ENCODE measurements at places on chromosomes 7 and 10.

DNA sequence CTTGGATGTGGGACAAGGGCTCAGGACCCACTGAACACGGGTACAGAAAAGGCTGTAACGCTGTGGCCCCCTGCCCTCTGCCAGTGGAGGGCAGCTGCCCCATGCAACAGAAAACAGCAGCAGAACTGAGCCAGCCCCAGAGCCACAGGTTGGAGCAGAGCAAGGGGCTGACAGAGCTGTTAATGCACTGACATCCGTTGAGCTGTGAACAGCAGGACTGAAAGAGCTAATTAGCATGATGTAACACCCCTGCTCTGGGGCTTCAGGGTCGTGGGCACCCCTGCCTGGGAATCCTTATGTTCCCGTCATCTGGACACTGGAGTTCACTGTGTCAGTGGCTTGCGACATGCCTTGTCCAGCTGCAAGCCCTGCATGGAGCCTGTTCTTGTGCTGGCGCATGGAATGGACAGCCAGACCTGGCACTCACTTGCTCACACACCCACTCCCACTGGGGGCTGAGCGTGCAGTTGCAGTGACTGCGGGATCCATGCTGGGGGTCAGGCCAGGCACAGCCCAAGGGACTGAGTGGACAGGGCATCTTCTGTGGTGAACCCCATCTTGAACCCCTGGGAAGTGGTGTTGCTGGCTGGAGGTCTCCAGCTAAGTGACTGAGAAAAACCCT is 293.7 kb downstream of the DNAJB9 start:
- no peak for DNase-seq

DNA sequence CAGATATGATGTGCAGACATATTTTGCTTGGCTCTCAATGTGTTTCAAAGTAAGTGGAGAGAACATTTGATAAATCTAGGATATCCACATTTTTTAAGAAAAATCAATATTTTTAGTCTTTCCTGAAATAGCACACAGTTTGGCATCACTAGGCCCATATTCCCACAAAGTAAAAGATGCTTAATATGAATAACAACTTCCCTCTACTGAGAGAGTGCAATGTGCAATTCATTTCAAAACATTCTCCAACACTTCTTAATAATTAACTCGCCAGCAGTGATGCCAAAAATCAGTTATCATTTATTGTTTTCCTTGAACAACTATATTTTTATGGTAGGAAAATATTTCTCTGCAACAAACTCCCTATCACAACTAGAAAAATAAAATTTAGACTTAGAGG is 800.2 kb upstream of the MBL2 start:
- DNase-seq, result no peak

- DNase-seq, result no peak
Observed at GRCh38 chr10:128883231-128884032, 583.6 kb upstream of the MGMT start.

GRCh38 chr10:73529089-73529832 is 33.4 kb upstream of the PPP3CB start:
- DNase-seq, result peak; percentile 11

- DNase-seq, result no peak
Observed at GRCh38 chr7:51251290-51251689, 65.3 kb downstream of the COBL start.

DNA sequence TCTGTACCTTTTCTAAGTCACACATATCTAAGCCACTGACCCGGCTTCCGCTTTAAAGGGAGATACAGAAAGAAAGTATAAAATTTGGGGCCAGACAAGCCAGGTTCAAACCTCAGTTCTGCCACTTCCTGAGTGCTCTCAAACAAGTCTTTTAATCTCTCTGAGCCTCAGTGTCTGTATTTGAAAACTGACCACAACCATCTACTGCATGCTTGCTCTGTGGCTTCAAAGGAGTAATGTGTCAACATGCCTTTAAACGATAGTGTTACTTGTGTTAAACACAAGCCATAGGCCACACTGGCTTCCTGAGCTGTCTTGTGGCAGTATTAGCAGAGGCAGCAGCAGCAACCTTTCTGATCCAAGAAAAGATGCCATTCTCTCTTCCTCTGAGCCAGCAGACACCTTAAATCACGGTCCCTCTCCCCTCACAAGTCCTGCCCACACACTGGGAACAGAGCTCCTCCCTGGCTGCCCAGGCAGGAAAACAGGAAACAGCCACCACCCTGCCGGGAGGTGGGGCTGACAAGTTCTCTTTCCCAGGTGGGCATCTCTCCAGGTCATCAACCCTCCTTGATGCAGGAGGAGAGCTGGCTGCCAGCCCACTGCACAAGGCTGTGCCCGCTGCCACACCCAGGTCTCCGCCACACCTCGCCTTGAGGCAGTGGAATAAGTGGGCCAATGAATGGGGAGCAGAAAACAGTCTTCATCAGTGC is 10.7 kb downstream of the HIP1 start:
- DNase-seq, result peak; percentile 18

GRCh38 chr10:124002391-124003069 is 90.9 kb downstream of the CHST15 start:
- DNase-seq, result no peak

DNA sequence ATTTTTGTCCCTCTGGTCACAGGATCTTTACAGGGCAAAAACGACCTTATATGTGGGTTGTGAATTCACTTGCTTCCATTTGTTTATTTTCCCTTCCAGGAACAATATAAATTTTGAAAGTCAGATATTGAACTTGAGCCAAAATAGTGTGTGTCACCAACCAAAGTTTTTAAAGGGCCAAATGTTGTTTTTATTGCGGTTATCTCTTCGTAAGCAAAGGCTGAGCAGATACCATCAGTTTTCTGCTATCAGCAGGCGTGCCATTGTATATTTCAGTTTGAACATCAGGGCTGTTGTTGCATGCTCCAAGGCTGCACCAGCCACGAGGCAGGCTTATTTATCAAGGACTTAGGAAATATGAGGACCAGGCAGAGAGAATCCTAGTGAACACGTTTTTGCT is 160.3 kb downstream of the PAXIP1 start:
- no peak for DNase-seq

GRCh38 chr7:4959306-4959705 is 319 bp upstream of the MMD2 start:
- DNase-seq, result no peak

- no peak for DNase-seq
Observed at GRCh38 chr10:30184397-30185033, 125.1 kb upstream of the JCAD start.

DNA sequence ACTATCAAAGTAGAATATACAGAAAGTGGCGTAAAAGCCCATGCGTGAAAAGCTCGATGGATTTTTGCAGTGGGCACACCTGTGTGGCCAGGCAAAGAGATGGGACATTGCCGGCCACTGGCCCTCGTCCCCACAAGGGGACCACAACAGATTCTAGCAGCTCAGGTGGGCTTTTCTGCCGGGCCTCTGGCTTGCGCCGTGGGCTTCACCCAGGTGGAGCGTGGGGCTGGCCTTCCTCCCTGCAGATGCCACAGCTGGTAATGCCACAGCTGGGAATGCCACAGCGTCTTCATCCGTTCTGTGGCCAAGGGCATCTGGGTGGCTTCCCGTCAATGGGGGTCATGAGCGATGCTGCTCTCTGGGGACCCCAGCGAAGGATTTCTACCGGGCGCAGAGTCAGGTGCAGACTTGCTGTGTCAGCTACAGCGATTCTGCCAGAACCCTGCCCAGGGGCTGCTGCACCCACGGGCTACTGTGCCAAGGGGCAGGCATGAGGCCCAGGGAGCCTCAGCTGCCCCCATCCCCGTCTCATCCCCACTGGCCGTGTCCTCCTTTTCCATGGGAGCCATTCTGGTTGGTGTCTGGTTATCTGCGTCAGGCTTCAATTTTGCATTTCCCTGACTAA is 52.5 kb upstream of the NKX6-2 start:
- no peak for DNase-seq

DNA sequence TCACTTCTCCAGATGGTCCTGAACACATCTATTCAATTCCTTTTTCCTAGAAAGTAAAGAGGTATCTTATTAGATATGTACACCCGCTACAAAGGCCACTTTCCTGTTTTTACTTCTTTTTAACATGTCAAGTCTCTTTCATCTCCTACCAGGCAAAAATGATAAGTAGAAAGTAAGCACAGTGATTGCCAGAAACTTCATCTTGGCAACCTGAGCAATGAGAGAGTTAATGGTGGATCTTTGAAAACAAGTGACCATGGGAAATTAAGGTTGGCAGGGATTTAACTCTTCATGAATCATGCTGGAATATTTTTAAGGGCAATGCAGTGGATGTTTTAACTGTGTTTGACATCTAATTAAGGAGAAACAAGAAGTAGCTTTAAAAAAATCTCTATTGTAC is 2.7 kb downstream of the SEMA3A start:
- DNase-seq, result no peak

- DNase-seq, result no peak
Observed at GRCh38 chr10:86285136-86285790, 81.3 kb downstream of the GRID1 start.

DNA sequence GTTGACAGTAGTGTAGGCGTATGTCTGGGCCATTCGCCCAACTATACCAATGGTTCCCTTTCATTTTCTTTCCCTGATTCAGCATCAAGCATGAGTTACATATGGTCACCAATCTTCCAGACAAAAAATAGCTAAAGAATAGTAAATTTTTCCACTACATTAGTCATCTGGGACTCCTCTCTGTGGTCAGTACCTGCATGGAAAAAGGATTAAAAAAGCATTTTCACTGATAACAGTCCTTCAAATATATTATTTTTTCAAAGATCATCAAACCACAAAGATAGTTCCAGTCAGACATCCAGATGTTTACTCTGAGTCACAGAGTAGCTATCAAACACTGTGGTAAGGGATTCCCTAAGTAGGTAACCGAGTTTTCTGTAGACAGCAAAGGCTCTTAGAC is 302.6 kb upstream of the SEMA3D start:
- no peak for DNase-seq

DNA sequence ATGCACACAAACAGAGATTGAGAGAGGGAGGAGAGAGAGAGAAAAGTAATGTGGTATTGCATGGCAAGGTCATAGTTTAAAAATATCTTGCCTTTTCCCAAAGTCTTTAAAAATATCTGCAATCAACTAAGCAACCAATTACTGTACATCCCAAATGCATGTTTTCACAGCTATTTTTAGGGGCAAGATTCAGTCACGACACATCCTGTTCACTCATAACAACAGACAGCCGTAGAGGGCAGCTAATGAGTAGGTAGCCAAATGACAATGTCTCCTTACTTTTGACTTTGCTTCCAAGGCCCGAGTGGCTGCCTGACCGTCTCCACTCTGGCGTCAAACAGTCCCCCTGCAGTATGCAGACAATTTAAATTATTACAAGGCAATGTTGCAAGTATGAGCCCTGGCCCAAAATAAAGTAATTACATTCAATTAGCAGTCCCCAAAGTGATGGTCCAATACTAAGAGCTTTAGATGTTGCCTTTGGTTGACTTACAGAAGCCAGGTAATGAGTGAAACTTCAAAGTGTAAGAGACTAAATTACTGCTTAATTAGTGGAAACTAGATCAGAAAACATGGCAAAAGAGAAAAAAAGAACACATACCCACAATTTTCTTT is 162.9 kb downstream of the MBL2 start:
- DNase-seq, result no peak
